ENCODE measurements at places on chromosomes 5 and 9.

DNA sequence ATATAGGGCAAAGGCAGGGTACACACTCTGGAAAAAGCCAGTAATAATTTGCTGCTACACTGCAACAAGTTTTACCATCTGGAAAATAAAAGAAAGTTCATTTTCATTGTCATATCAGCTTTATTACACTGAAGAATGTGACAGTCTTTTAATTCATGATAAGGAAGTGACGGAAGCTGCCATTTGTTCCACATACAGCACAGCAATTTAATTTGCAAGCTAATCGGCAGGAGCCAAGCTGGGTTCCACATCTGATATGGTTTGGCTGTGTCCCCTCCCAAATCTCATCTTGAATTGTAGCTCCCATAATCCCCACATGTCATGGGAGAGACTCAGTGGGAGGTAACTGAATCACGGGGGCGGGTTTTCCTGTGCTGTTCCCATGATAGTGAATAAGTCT lies 16.5 kb downstream of the PRELID2 start:
- DNase-seq, result no peak

DNA sequence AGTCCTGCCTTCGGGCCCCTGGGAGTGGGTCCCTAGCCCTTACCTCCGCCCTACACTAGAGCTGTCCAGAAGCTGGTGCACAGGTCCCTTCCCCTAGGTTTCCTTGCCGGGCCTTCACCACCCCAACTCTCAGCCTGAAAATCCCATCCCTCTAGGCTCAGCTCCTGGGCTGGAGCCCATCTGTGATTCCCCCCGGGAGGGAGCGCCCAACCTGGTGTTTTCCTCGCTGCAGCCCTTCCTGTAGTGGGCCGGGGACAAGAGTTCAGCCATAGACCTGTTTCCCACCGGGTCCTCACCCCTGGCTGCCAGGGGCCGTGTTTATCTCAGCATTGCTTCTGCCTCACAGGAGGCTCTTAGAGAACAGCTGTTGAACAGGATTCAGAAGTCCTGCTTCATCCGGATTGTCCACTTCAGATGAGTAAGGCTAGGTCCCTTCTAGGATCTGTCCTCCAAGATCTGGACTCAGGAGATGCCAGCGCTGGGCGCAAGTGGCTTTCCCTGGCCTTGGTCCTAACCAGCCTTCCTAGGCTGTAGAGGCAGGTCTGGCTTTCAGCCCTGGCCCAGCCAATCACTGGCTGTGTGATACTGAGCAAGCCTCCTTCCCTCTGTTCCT lies 965 bp downstream of the GLIPR2 start:
- no peak for DNase-seq

DNA sequence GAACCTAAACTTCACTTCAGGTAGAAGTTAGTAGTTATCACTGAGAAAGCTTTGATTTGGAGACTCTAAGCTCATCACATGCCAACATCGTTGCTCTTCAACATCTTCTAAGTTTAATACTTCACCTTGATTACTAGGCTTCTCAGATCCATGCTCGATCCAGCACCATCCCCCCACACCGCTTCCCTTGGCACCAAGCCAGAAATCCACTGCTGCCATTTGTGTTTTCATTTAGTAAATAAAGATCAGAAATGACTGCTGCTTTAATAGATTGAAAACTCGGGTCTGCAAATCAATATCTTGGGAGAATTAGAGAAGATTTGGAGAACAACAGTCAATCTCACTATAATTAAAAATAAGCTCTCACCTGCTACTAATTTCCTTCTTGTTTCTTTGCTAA lies 214.7 kb upstream of the NR4A3 start:
- no peak for DNase-seq

DNA sequence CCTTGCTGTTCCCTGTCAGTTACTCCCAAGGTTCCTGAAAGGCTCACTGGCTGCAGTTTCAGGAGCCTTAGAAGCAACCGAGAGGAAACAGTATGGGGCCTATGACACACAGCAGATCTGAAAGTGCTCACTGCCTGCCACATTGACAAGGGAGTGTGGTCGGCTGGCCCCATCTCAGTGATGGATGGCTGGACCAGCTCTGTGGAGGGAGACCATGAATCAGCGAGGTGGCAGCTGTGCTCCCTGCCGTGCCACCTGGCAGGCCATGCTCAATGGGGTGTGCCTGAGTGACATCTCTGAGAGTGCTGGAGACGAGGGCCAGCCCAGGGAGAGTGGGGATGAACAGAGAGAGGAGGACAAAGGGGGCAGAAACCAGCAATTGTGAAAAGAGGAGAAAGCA lies 49.1 kb downstream of the DOCK2 start:
- no peak for DNase-seq

GRCh38 chr9:127550282-127550681 lies 61.8 kb upstream of the STXBP1 start:
- no peak for DNase-seq

DNA sequence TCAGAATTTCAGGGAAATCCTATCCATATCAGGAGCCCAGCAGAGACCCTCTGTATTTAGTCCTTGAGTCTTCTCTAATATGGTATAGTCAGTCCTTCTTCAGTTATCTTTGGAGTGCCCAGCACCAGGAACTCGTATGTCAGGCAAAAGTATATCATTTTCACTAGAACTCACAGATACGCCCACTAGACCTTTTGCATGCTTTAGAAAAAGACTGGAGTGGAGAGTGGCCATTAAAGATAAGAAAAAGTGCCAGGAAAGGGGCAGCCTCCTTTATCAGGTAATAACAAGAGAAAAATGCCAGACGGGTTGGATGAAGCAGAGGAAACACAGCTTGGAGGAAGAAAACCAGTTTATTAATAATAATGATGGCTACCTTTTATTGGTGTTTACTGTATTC lies 63.5 kb downstream of the GPR21 start:
- DNase-seq, result no peak

GRCh38 chr9:115098226-115098965 lies 19.6 kb downstream of the TNC start:
- no peak for DNase-seq

DNA sequence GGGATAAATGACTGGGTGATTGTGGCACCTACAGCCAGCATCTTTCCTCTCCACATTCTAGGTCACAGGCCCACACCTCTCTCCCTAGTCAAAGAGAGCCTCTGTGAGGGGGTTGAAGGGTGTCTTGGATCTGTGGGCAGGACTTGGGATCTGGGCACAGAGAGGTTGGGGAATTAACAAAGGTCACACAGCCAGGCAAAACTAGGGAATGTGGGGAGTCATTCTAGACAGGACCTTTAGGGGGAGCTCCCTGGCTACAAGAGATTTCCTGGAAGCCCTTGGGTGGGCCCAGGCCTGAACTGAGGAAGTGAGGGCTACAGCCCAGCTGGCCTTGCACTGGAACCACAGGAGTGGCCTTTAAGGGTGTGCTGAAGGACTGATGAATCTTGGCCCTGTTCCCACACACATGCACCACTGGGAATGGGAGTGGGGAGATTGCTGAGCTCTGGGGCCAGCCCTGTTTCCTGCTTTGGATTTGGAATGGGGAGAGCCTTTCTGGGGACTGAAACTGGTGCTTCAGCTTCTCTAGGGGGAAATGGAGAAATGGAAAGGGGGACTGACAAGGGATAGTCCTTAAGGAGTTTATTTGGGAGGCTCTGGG lies 12.4 kb upstream of the CXXC5 start:
- DNase-seq, result peak; percentile 58

- no peak for DNase-seq
Measured at GRCh38 chr9:17986595-17986994, 407.7 kb downstream of the SH3GL2 start.

- no peak for DNase-seq
Measured at GRCh38 chr5:9641806-9642355, 11.7 kb upstream of the TAS2R1 start.

DNA sequence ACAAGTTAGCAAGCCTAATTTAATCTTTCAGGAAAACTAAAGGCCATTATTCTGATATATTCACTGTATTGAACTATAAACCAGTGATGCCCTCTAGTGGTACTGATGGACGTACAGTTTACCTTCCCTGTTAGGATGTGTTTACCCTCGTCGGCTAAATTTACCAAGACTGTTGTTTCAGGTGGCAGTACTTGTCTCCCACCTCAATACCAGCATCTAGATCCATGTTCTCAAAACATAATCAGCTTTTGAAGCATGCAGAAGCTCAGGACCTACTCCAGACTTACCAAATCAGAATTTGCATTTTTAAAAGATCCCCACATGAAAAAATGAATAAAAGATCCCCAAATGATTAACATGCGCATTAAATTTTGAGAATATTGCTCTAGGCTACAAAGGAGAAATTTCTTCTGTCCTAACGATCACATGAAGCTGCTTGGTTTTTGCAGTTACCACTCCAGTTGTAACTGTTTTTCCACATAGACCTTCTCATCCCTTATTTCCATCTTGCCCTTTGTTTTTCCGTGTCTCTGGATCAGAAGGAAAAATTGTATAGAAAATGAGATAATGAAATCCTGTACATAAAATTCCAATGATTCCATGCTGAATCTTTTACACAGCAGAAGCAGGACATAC lies 3.2 kb upstream of the BAAT start:
- DNase-seq, result no peak

- no peak for DNase-seq
Measured at GRCh38 chr5:34811706-34812105, 27.3 kb upstream of the TTC23L start.

DNA sequence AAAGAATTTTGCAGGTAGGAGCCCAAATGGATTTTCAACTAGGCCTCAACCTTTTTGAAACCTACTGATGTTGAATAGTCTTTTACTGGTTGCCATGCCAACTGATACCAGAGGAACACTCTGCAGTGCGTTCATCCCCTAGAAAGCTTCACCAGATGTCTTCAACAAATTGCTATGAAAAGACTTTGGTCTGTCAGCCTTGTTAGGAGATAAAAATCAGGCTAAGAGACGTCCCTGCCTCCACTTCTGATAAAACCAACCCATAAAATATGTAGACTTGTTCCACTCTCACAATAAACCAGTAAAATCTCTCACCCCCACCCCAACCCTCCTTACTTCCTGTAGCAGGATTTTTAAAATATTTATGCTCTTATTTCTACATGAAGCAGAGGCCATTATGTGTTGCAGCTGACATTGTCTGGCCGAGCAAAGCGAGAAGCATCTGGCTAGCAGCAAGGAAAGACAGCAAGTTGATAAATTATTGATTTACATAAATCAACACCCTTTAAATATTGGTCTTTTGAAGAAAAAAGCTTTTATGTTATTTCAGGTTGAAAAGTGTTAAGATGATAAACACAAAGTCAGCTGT lies 428.7 kb downstream of the ISL1 start:
- no peak for DNase-seq

DNA sequence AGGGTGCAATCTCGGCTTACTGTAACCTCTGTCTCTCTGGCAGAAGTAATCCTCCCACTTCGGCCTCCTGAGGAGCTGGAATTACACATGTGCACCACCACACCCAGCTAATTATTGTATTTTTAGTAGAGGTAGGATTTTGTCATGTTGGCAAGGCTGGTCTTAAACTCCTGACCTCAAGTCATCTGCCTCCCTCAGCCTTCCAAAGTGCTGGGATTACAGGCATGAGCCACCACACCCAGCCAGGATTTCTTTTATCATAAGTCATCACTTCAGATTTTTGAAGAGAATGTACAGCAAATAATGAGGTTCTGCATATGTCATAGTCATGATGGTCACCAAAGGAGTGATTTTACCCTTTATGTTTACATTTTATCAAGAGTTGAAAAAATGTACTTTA lies 108.1 kb downstream of the GCNT1 start:
- no peak for DNase-seq

GRCh38 chr9:88090151-88090581 lies 48.1 kb downstream of the SPATA31C2 start:
- DNase-seq, result no peak

GRCh38 chr5:160272264-160272663 lies 40.1 kb downstream of the CCNJL start:
- DNase-seq, result no peak

DNA sequence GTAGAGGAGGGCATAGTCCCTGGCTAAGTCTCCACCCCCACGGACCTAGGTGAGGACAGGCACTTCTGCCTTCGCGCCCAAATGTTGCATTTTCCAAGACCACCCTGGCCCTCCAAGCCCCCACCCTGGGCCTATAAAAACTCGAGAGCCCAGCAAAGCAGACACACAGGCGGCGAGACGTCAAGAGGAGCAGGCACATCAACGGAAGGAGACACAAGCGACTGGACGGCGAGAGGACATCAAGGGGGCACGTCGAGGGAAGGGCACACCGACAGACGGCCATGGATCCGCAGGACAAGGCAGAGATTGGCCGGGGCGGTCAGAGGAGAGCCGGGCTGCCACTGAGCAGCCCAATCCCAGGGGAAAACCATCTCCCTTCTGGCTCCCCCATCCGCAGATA lies 348.0 kb downstream of the MTRR start:
- DNase-seq, result no peak

- DNase-seq, result no peak
Measured at GRCh38 chr9:122173670-122174069, 14.0 kb downstream of the MORN5 start.

- no peak for DNase-seq
Measured at GRCh38 chr9:37992924-37993349, 76.1 kb downstream of the SHB start.

DNA sequence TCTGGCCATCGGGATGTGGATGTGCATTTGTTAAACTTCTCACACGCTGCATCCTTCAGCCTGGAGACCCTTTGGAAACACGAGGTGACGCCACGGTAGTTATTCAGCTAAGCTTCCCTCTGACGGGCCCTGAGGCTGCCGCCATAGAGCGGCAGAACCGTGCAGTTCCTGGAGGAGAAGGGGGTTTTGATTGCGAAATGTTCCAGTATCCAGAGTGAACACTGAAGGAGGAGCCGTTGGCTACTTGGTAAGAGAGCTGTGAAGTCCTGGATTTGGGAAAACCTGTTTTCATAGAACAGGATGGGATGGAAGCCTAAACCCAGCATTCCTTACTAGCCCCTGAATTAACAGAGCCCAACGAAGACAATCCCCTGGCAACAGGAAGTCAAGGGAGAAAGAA lies 23.0 kb upstream of the EXOC3 start:
- DNase-seq, result no peak

DNA sequence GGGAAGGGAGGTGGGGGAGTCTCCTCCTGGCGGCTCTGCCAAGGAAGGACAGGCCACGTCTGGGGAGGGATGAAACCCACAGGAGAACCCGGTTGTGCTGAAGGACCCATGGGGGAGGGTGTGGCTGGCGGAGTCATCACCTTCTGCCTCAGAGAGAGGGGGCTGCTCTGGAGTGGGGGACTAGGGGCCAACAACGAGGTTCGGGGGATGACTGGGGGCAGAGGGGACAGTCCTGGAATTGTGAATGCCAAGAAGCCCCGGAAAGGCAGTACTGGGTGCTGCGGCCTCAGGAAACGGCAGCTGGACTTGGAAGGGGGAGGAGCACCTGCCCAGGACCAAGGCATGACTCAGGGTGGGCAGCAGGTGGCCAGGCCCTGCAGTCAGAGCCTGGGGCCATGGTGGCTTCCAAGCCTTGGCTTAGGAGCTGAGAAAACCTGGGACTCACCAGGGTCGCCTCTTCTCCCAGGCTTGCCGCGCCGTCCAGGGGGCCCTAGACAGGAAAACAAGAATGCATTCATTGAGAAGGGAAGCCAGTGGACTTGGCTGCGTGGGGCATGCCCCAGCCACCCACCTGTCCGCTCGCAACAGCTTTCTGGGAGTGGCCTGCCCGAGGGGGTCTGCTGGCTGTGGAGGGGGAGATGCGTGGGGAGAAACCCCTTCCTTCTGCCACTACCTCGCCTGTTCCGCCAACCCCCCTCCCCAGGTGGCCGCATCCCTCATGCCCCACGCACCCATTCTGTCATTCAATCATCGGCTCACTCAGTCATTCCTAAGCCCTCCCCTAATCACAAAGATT lies 74.0 kb upstream of the PHYKPL start:
- DNase-seq, result no peak

Measured in activated naive CD8-positive, alpha-beta T cell treated with anti-CD3 and anti-CD28 coated beads, Interleukin-2, amount 10 ng/mL, durations not matched to agents 7 days and 5 days (primary cell).